ENCODE measurements at places on chromosomes 13 and 19.

DNA sequence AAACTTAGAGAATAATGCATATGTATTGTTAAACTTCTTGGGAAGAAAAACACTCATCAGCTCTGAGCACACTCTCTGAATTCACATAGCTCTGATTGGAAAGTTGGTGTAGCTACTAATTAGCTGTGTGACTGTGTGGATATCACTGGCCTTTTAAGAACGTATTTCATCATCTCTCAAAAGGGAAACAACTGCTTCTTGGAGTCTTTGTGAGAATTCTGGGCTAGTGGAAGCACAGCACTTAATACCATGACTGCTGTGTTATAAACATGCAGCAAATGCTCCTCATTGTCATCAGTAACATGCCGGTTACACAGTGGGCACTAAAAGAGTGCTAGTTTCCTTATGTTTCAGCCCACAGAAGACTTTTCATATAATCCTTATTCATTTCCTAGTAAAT, 220.9 kb upstream of the CSNK1A1L start:
- DNase-seq: no peak

DNA sequence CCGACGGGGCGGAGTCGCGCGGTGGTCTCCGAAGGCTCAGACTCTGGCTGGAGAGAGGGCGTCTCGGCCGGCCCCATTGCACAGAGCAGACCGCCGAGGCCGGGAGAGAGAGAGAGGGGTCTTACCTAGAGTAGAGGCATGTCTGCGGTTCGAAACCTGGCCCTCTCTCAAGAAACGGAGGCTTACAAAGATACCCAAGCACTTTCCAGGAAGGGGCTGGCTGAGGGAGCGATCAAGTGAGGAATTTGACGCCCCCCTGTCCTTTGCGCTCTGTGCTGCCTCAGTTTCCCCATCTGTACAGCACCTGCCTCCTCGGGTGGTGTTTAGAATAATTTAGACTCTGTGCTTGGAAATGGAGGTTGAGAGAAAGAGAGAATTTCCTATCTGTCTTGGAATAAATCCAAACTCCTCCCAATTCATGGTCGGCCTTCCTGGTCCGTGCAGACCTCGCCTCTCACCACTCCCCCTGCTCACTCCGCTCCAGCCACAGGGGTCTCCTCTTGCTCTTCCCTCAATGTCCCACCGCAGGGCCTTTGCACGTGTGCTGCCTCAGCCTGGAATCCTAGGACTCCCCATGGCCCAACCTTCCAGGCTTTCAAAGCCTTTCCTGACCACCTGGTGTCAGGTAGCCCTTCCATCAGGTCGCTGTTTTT, 658 bp upstream of the ISOC2 start:
- no peak for DNase-seq

- DNase-seq: no peak
Measured at GRCh38 chr13:50132904-50133357, 117.7 kb downstream of the KCNRG start.

GRCh38 chr19:33197591-33198000, 3.5 kb downstream of the LRP3 start:
- no peak for DNase-seq

GRCh38 chr19:47469719-47470118, 2.0 kb downstream of the SLC8A2 start:
- no peak for DNase-seq

DNA sequence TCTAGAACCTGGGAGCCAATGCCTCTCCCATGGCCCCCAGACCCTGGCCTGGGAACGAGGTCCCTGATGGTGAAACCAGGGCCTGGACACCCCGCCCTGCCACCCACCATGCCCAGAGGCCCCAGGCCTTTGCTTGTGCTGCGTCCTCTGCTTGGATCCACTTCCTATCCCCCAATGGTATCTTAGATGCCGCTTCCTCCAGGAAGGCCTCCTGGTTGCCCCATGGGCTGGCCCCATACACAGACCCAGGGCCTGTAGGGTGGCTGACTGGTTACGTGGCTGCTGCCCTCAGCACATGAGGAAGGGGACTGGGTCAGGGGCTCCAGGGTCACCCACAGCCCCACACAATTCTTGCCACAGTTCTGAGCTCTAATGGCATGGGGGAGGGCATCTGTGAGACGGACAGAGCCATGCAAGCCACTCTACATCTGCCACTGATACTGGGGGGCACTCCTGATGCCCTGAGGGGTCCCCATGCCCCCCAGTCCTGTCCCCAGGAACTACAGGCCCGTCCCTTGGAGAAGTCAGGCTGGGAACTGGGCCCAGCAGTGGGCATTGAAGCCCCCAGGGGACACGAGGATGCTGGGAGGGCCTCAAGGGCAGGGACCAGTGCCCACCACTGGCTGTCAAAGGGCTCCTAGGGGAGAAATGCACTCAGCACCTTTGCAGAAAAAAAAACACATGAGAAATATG, 5.0 kb downstream of the RPL36 start:
- DNase-seq: no peak

DNA sequence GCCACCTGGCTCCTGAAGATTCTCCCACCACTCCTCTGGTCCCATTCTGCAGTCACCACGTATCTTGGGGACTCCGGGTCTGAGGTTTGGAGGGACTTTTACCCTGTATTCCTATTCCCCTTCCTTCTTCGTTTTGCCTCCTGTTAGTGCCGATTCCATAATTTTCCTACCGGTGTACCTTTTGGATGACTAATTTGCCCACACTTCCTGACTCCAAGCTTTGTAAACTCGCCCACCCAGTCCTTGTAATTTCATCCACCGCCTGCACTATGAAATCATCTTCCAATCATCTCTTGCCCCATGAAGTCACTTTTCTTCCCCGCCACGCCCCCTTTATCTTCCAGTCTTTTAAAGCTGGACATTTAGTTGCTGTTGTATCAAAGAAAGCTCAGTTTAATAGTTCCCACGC, 572 bp downstream of the UCHL3 start:
- DNase-seq: no peak

- DNase-seq: no peak
Measured at GRCh38 chr19:32691952-32692726, 518 bp downstream of the NUDT19 start.

DNA sequence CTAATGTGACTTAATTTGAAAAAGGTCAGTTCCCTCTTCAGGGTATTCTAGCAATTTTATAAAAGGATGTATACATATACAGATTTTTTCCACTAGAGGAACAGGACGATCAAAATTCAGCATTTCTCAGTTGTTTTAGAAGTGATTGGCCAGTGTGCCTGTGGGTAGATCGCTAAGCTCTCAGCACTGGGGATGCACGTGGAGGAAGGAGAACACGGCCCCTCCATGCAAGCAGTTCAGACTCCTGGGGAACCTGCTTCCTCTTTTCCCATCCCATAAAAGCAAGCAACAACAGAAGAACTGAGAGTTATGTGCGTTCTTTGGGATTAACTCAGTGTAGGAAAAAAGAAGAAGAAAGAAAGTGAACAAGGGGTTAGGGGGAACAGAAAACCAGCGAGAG, 328.8 kb downstream of the FOXO1 start:
- no peak for DNase-seq

GRCh38 chr13:112966776-112967175, 2.2 kb upstream of the MCF2L start:
- no peak for DNase-seq

GRCh38 chr13:59494560-59494970, 669.2 kb downstream of the DIAPH3 start:
- no peak for DNase-seq

- no peak for DNase-seq
Measured at GRCh38 chr13:33426131-33426530, 140.6 kb upstream of the STARD13 start.

DNA sequence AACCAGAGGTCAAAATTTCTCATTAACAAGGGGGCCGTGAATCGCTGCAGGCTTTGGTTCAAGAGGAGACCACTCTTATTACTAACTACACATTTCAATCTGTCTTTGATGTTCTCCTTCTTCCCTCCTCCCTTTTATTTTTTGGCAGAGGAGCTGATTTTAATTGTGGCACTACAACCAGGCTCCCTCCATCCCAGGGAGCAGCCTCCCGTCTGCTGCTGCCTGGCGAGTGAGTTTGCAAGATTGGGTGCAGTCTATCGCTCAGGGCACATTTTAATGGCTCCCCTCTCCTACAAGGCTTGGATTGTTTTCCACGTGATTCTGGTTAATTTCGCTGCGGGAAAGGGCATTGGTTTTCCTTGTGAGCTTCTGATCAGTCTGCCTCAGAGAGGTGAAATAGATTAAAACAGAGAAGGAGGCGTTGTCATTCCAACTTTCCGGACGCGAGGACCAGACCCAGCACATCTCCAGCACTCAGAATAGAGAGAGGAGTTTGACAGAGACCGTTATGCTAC, 81.4 kb downstream of the KCTD15 start:
- no peak for DNase-seq

DNA sequence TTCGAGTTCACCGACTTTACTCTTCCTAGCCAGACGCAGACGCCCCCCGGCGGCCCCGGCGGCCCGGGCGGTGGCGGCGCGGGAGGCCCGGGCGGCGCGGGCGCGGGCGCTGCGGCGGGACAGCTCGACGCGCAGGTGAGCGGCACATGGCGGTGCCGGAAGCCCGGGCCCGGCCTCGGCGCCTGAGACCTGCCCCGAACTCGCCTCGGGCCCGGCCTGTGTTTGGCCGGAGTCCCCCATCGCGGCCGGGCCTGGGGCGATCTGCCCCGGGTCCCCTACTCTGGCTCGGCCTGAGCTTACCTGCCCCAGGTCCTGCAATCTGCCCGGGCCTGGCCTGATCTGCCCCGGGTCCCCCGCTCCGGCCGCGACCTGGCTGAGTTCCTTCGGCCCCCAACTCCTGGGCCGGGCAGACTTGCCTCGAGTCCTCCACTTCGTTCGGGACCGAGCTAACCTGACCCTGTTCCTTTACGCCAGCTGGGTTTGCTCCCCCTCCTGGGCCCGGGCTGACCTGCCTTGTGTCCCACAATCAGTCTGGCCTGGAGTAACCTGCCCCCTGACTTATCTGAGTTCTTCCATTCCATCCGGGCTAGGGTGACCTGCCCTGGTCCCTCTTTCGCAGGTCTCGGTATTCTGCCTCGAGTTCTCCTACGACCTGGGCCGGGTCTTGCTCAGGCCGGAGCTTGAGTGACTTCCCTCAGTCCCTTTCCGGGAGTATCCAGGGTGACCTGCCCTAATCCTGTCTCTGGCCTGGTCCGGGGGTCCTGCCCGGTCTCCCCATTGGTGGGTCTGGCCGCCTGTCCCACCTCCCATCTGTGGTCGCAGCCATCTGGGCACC, 764 bp downstream of the UPF1 start:
- DNase-seq: no peak

GRCh38 chr13:57286511-57287098, 119.6 kb downstream of the PRR20E start:
- DNase-seq: no peak
